ENCODE measurements at places on chromosomes 2 and 18. TPM values are rescaled to one million over a fixed set of nuclear protein-coding genes. Genes with fewer than 3 reads are reported as not detected.

- DNase-seq, result no peak
Observed at GRCh38 chr2:24354395-24354794, 5.9 kb downstream of the ITSN2 start.

- no peak for DNase-seq
Observed at GRCh38 chr2:29295845-29296244, 180.6 kb downstream of the CLIP4 start.

DNA sequence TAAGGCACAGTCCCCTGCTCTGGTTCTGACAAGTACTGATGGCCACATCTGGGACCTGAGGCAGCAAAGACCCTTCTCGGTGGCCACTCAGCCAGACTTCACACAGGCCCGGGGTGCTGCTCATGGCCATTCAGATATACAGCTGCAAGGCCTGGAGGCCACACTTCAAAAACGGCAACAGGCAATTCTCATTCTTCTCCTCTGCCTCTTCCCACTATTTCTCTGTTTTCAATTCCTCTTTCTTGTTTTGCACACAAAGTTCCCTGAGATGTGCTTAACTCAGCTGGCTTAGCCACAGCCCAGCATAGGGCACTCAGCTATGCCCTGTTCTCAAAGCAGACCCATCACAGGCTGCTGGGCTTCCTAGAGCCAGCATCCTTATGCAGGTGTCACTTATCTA lies 29.9 kb downstream of the PTPN18 start:
- DNase-seq, result no peak

GRCh38 chr2:198595721-198596120 lies 791.3 kb downstream of the PLCL1 start:
- no peak for DNase-seq

- DNase-seq, result no peak
Observed at GRCh38 chr2:36512705-36513104, 85.3 kb downstream of the FEZ2 start.

DNA sequence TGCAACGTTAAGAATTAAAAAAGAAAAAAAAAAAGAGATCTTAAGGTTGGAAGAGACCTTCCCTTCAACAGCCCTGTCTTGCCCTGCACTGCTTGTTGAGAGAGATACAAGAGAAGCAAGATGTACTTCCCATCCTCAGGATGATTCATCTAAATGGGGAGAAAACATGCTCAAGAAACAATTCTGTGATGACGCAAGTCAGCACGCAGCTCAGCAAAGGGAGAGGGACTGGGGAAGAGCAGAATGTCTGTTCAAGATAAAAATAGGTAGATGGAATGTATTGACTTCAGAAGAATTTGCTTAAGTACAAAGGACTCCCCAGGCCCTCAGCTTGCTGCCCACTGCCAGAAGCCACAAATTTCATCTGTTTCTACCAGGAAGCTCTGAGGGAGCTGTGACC lies 198.2 kb upstream of the SPRED2 start:
- DNase-seq, result no peak

DNA sequence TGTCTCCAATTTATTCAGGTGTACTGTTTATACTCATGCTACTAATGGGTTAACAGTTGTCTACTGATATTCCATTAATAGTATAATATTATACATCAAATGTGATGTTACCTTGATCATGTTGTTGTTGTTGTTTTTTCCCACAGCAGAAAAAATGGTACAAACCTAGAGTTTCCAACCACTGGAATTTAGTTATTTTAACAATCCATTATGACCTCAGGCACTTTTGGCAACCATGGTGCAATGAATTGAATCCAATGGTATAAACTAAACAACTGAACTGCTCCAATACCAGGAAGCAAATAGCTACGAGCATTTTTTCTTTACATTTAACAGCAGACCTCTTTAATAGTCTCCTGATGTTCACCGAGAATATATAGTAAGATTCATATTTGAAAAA lies 31.0 kb upstream of the C2orf66 start:
- DNase-seq, result no peak

DNA sequence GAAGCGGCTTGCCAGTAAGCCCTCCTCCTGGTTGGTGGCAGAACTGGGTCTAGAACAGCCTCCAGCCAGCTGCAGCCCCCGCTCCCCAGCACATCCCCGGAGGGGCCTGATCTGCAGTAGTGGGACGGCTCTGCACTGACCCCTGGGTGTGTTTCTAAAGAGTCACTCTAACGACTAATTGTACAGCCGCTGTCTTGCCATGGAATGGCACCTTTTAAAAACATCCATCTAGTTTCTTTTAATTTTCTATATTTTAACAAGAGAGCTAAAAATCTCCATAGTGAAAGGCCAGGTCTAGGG lies 82.0 kb downstream of the MTCL1 start:
- DNase-seq, result no peak

Gene IL1F10
- polyA plus RNA-seq, result not detected

Gene GEN1
- 15.2 TPM for polyA plus RNA-seq

Gene TMEM150A
- 39.7 TPM for polyA plus RNA-seq

Gene ZNF396
- 6.4 TPM for polyA plus RNA-seq

Data from left renal pelvis (tissue), 4 donors.